ENCODE measurements at places on chromosomes 6 and 20.
A peak's percentile ranks its signal among the peaks of the same experiment; 100 is the strongest.

- DNase-seq, result no peak
Measured at GRCh38 chr20:51570739-51571459, 28.4 kb upstream of the NFATC2 start.

- no peak for DNase-seq
Measured at GRCh38 chr20:21048841-21049273, 57.3 kb downstream of the LINC00237 start.

DNA sequence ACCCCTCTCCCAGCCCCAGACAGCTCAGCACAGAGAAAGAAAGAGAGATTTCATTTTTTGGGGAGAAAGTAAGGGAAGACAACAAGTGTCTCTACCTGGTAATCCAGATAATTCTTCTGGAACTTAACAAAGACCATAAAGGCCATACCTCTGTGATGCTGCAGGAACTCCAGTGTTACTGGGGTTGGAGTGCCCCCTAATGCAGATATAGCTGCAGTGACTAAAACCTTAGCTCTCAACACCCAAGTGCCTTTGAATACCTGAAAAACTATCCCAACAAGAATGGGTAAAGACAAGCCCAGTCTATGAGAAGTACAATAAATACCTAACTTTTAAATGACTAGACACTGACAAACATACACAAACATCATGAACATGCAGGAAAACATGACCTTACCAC is 365.3 kb upstream of the PTCHD4 start:
- no peak for DNase-seq

DNA sequence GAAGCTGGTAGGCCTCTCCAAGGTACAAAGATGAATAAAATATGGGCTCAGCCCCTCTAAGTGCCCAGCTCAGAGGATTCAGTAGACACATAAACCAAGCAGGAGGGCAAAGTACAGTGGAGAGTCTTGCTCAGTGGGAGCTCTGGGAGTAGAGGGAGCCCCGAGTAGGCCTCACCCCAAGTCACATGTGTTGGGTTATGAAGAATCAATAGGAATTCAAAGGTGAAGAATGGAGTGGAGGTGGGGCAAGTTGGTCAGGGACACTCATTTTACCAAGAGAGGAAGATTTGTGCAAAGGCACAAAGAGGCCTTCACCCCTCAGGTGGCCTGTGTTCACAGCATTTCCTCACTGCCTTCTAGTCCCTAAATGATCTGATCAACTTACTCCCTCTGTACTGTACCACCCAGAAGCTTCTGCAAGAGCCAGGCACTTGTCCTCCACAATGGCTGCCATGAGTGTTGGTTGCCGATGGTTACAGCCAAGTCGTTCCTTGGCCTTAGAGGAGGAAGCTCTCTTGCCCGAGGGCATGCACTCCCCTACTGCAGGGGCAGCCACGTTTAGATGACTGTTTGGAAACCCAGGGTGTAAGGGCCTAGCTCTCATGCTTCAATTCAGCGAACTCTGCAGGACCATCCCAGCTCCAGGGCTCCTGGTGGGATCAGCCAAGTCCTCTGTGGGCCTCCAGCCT is 6.7 kb upstream of the CDKN1A start:
- DNase-seq, result no peak

DNA sequence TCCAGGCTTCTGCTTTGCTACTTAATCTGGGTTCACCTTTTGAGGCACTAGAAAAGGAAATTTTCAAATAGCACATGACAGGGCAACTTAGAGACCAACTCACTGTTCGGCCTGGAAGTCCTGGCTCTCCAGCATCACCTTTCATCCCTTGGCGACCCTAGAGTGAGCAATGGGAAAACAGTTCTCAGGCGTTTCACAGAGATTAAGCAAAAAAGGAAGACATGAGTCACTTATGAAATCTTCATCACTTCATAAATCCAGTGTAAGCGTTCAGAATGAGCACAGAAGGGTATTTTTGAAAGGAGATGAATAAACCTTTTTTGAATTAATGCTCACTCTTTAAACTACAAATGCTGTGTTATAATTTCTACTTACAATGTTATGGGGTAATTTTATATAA is 104.0 kb downstream of the COL12A1 start:
- DNase-seq, result no peak

- no peak for DNase-seq
Measured at GRCh38 chr6:70616728-70617260, 50.1 kb downstream of the SDHAF4 start.

DNA sequence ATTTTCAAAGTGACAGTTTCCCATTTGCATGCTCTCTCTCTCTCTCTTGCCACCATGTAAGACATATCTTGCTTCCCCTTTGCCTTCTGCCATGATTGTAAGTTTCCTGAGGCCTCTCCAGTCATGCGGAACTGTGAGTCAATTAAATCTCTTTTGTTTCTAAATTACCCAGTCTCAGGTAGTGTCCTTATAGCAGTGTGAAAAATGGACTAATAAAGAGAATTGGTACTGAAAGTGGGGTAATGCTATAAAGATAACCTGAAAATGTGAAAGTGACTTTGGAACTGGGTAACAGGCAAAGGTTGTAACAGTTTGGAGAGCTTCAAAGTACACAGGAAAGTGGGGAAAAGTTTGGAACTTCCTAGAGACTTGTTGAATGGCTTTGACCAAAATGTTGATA is 389.8 kb downstream of the GRIK2 start:
- no peak for DNase-seq

- DNase-seq, result no peak
Measured at GRCh38 chr6:120320481-120321162, 971.1 kb upstream of the MAN1A1 start.

- DNase-seq, result no peak
Measured at GRCh38 chr6:117018771-117019170, 141.7 kb downstream of the RFX6 start.

DNA sequence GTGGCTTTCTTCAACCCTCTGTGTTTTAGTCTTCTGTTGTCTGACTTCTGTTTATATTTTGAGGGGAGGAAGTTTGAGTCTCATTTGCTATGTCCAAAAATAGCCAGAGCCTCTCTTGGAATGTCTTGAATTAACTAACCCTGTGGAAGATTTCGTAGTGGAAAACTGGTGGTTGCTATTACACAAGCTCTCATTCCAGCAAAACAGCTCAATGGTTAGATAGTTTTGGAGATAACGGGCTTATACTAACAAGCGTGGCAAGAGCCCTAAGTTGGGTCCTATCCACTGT is 1.6 kb downstream of the CCN2 start:
- DNase-seq, result no peak

DNA sequence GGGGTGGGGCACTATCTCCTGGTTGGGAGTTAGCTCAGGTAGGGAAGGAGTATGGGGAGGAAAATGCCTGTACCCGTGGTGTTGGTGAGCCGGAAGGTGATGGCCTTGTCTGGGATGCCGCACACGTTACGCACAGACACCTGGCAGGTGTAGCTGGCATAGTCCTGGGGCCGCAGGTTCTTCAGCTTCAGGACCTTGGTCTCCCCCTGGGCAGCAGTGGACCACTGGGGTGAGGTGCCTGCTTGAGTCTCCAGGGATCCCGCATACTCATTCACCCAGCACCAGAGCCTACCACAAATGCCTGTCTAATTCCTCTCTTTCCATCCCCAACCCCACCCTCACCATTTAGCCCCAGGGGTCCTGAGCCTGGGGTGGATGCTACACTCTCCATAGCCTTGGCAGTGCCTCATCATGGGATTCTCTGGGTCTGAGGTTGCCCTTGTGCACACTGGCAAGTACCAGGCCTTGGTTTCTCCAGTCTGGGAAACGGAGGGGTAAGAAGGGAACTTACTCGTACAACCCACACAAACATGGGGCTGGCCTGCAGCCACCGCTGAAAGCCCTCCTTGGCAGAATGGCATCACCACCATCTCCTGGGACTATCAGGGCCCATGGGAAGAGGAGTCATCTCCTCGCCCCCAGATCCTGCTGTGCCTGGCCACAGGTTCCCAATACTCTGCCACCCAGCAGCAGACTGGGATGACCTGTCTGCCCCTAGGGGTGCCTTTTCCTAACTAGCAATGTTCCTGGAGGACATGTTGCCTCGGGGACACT is 42.8 kb downstream of the MDGA1 start:
- DNase-seq, result no peak

- no peak for DNase-seq
Measured at GRCh38 chr20:24966317-24967012, 17.4 kb downstream of the CST7 start.

GRCh38 chr6:159959165-159959975 is 9.5 kb upstream of the IGF2R start:
- peak; percentile 13 for DNase-seq

- no peak for DNase-seq
Measured at GRCh38 chr20:5033566-5033965, 32.3 kb upstream of the SLC23A2 start.

GRCh38 chr6:17486680-17487079 is 93.3 kb downstream of the CAP2 start:
- no peak for DNase-seq

GRCh38 chr6:44109212-44109611 is 18.0 kb downstream of the MRPL14 start:
- DNase-seq, result no peak

Data from DMS 273 treated with DMSO at 0.1 percent for 48 hours (cell line).